ENCODE measurements at places on chromosomes 1 and 21.

DNA sequence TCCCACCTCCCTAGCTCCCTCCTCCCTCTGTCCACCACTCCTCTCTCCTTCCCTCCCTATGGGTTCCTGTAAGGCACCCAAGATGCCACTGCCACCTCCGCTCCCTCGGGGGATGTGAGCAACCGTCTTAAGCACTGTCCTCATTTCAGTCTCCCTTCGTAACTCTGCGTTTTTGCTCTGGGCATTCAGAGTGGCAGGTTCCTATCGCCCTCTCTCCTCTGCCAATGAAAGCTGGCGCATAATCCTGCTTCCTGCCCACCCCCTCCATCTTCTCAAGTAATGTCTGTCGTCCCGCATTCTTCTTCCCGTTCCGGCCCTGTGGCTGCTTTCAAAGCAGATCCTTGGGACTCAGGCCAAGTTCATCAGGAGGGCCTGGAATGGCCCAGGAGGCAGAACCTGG, 253.9 kb upstream of the TMEM51 start:
- DNase-seq: no peak

GRCh38 chr1:229098903-229099578, 171.9 kb upstream of the RAB4A start:
- no peak for DNase-seq

- DNase-seq: no peak
Observed at GRCh38 chr1:8457760-8458381, 140.0 kb downstream of the SLC45A1 start.

DNA sequence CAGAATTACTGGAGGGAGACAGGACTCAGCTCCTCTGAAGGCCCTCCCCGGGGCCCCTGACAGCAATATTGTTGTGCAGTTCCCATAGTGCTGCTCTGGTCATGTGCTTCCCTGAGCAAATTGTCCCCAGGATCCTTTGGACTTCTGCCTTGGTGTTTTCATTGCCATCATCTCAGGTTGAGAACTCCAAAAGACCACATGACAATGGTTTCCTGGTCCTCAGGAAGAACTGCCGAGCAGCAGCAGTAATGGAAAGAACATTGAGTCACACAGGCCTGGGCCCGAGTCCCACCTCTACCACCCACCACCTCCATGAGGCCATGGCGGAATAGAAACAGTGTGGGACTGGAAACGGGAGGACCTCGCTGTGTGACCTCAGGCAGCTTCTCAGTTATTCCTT, 6.3 kb upstream of the CTTNBP2NL start:
- no peak for DNase-seq

DNA sequence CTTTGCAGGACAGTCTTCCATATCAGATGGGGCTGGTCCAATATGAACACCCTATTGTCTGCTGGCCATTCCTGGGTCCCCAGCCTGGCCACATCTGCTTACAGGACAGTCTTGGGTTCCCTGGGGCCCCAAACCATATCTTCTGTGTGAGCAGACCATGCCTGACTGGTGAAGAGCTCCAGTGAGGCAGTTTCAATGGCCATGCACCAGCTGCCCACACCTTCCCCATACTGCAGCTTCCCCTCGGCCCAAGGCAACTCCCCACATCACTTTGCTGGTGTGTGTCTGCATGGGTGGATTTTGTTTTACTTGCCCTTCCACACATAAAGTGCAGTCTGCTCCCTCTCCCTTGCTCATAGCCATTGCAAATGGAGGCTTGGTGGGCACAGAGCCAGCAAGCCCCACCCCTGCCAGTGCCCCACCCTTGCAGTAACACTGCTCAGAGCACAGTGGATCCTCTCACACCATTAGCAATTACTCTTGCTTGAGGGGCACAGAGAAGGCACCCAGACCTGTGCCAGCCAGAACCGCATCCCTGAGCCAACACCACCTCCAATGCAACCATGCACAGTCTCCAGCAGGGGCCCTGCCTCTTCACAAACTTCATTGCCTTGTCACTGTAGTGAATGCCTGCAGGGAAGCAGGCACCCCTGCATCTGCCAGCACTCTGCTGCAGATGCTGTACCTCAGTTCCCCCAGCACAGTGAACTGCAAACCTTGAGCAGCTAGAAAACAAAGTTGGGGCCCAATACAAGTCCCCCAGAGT, 474.5 kb upstream of the BEND5 start:
- no peak for DNase-seq

DNA sequence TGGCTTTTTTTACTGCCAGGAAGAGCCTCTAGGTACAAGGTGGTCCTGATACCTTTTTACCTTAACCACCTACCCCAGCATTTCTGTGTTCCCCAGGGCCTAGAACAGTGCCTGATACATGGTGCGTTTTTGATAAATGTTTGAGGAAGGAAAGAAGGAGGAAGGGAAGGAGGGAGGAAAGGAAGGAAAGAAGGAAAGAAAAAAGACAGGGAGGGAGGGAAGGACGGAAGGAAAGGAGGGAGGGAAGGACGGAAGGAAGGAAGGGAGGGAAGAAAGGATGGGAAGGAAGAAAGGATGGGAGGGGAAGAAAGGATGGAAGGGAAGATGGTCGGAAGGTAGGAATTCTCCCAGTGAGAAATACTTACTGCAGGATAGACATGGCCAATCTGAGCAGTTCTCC, 12.0 kb upstream of the MAGOH start:
- DNase-seq: no peak

GRCh38 chr1:46171871-46172270, 3.0 kb upstream of the TSPAN1 start:
- no peak for DNase-seq

DNA sequence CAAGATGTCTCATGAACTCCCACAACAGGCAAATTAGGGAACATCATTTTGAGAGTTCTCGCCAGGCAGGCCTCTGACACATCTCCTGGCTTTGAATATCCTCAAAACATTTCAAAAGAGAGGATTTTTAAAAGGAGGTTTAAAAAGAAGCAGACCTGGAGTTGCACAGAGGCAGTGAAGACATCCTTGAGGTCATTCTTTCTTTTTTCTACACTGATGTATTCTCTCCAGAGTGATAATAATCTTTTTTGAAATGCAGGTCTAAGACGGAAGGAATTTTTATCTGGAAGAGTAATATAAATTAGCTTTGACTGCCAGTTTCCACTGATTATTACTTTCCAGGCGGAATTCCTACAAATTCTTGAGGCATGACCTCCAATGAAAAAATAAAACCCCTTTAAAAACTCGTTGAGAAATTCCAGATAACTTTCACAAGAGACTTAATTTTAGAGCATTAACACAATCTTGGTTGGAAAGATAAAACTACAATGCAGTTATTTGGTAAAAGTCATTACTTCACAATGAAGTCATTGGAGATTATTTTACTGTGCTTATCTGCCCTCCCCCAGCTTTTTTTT, 125.0 kb downstream of the LYPLAL1 start:
- DNase-seq: no peak

GRCh38 chr1:233777566-233777965, 126.9 kb upstream of the SLC35F3 start:
- no peak for DNase-seq

DNA sequence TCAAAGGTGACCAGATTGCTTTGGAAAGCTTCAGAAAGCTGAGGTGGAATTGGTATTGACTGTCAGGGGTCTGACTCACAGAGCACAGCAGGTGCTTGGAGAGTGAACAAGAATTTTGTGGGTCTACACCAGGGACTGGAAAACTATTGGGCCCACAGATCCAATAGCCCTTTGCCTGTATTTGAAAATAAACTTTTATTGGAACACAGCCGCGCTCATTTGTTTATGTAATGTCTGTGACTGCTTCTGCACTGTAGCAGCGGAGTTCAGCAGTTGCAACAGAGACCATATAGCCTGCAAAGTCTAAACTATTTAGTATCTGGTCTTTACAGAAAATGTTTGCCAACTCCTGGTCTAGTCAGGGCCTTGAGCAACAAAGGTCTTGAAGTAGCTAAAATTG, 315.6 kb downstream of the NFIA start:
- DNase-seq: no peak

DNA sequence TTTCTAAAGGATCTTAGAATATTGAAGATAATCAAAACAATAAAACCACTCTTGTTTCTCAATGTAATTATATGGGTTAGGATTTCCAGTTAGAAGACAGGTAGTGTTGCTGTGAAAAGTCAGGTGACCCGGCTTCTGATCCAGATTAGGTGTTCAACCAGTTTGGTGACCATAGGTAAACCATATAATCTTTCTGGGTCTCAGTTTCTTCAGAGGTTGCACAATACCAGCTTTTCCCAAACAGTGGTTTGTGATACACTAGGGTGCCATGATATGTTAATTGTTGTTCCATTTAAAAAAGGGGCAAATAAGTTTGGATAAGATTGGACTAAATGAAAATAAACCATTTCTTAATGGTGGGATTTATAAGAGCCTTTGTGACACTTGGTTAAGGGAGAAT, 64.5 kb upstream of the DMRTA2 start:
- DNase-seq: no peak

- DNase-seq: no peak
Observed at GRCh38 chr1:113266788-113267187, 123.5 kb upstream of the MAGI3 start.

GRCh38 chr1:200364831-200365230, 45.0 kb downstream of the ZNF281 start:
- DNase-seq: no peak

DNA sequence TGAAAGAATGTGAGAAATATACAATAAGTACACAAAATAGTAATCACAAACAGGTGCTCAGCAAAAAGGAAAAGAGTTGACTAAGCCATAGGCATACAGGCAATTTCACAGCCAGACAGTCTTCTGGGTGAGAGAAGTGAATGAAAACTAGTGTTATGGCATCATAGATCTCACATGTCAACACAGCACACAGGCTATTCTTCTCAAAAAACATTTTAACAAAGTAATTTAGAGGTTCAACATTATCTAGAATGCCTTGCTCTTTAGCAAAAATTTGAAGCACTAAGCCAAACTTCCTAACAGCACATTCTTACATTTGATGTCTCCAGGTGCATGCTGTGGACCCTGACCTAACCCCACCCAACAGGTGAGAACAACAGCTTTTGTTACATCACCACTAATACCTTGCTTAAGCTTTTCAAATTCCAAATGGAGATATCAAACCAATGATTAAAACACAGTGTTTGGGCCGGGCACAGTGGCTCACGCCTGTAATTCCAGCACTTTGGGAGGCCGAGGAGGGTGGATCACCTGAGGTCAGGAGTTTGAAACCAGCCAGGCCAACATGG, 30.5 kb downstream of the OTUD7B start:
- no peak for DNase-seq

DNA sequence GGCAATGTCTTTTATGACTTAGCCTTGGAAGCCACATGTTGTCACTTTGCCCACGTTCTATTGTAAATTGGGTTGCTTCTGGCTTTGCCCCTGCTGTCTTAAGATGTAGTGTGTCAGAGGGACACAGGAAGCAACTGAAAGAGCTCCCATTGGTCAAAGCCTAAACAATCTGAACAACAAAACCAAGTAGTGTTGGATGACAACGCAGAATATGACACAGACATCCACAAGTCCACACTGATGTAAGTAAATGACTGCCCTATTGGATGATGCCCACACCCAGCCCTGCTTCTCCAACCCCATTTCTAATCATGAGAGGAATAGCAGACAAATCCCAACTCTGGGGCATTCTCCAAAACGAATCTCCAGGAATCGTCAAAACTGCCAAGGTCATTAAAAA, 50.7 kb downstream of the ELF3 start:
- DNase-seq: no peak

DNA sequence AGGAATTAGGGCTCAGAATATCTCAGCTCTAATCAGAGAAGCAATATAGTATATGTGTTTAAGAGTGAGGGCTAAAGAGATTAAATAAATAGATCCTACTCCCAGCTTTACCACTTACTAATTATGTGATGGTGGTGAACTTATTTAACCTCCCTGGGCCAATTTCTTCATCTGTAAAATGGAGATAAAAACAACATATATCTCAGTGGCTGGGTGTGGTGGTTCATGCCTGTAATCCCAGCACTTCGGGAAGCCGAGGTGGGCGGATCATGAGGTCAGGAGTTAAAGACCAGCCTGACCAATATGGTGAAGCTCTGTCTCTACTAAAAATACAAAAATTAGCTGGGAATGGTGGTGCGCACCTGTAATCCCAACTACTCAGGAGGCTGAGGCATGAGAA, 135.2 kb downstream of the SLC44A5 start:
- no peak for DNase-seq

- no peak for DNase-seq
Observed at GRCh38 chr1:200919386-200919785, 24.7 kb downstream of the INAVA start.

DNA sequence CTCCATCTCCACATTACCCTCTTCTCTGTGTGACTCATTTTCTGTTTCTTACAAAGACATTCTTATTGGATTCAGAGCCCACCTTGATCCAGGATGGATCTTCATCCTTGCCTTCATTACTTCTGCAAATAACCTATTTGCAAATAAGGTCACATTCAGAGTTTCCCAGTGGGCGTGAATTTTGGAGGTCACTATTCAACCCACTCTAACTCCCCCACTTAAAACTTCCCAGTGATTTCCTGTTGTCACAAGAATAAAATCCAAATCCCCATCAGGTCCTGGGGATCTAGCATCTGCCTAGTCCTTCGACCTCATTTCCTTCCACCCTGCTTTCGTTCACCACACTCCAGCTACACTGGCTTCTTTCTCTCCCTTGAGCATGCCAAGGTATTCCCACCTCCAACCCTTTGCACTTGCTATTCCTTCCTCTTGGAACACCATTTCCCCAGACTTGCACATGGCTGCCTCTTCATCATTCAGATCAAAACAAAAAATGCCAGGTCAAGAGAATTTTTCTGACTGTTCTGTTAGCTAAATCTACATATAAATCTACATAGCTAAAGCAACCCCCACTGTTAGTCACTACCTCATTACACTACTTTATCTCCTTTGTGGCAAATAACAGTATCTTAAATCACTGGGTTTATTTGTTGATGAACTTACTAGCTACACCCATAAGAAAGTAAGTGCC, 187.2 kb downstream of the TOMM20 start:
- no peak for DNase-seq

DNA sequence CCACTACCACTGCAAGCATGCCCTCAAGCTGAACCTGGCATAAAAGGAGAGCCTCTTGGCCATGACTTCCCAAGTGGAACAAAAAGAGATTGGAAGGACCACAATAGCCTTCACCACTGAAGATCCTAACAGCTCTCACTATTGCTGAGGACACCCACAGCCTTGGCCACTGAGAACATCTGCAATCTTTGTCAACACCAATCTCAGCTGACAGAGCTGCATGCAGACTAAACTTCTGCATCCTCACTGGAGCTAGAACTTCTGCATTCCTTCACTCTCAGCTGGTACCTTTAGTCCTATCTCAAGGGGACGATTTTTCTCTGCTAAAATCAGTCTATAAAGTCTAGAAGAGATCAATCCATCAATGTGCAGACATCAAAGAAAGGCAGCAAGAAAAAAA, 8.3 kb upstream of the FCRL2 start:
- no peak for DNase-seq

- DNase-seq: no peak
Observed at GRCh38 chr1:173097001-173097400, 46.3 kb upstream of the TNFSF18 start.
